ENCODE measurements at places on chromosomes 1 and 21.

GRCh38 chr1:79848316-79848715 lies 841.8 kb upstream of the ADGRL4 start:
- DNase-seq, result no peak

GRCh38 chr1:194045416-194045815 lies 859.0 kb upstream of the B3GALT2 start:
- DNase-seq, result no peak

GRCh38 chr1:46096269-46097148 lies 35.9 kb downstream of the PIK3R3 start:
- no peak for DNase-seq

GRCh38 chr1:19618428-19618827 lies 25.7 kb upstream of the NBL1 start:
- DNase-seq, result no peak

GRCh38 chr21:17688912-17689874 lies 76.5 kb upstream of the BTG3 start:
- peak; percentile 69 for DNase-seq

DNA sequence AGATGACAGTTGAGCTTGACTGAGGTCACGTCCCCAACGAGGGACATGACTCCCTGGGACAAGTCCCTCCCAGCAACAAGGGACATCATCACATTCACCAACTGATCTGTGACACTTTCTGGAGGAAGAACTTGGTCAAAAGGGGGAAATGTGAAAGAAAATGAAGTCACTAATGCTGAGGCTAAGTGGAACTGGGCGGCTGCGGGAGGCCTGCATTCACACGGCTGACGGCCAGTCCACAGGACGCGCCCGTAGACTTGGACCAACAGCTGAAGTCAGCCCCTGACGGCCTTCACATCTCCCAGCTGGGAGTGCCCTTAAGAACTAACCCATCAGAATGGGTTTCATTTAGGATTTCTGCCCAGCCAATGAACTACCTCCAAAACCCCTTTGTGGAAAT lies 26.6 kb downstream of the POFUT2 start:
- DNase-seq, result no peak

DNA sequence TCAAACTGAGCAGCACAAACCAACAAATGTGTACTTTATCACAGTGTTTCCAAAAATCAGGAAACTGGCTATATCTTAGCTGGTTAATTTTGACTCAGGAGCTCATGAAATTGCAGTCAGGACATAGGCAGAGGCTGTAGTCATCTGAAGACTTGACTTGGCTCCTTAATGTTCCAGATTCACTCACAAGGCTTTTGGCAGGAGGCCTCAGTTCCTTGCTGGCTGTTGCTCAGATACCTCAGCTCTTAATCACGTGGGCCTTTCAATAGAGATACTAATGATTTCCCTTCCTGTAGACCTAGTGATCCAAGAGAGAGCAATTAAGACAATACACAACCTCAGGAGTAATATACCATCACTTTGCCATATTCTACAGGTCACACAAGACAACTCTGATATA lies 537.7 kb downstream of the BRINP3 start:
- DNase-seq, result peak; percentile 46

DNA sequence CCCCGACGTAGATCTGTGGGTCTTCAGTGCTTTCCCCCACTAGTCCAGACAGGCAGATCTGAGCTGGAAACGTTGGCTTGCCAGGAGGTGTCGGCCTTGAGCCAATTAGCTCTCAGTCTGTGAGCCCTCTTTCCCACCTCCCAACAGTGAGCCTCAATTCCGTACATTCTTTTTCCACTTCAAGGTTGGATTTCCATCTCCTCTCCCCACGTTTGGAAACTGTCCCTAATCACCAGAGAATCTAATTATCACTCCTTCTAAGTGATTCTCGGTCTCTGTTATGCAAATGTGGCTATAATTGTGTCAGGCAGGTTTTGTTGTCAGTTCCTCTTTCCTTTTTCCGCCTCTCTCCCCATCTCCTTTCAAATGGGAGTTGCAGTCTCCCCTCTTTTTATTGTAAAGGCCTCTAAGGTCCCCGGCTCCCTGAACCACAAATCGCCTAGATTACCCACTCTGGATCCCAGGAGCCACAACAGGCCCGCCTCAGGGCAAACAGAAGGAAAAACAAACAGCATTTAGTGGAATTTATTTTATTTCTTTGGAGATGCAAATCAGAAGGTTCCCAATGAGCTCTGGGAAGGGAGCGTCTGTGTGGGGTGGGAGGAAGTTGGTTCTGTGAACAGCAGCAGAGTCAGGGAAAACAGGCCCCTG lies 29.4 kb upstream of the LRRN2 start:
- DNase-seq, result no peak

GRCh38 chr1:30683699-30684098 lies 39.7 kb downstream of the MATN1 start:
- no peak for DNase-seq

GRCh38 chr1:221543529-221544120 lies 198.3 kb downstream of the DUSP10 start:
- peak; percentile 75 for DNase-seq

GRCh38 chr1:210325026-210325670 lies 3.6 kb upstream of the HHAT start:
- DNase-seq, result no peak

DNA sequence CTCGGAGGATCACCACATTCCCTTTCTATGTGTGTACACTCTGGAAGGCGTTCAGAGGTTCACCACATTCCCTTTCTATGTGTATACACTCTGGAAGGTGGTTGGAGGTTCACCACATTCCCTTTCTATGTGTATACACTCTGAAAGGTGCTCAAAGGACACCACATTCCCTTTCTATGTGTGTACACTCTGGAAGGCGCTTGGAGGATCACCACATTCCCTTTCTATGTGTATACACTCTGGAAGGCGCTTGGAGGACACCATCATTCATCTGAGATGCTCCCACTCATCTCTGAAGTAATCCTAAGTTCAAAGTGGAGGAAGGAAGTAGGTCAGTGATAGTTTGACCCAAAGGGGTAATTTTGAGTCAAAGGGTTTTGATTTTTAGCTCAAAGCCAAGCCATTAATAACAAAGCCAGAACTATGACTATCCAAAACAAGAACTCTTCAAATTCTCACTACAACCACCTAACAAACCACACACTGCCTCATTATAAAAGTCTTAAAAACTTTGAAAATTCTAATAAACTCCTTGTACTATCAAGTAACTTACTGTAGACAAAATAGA lies 32.9 kb downstream of the NRIP1 start:
- no peak for DNase-seq

GRCh38 chr1:147316968-147317367 lies 74.5 kb downstream of the CHD1L start:
- DNase-seq, result no peak

DNA sequence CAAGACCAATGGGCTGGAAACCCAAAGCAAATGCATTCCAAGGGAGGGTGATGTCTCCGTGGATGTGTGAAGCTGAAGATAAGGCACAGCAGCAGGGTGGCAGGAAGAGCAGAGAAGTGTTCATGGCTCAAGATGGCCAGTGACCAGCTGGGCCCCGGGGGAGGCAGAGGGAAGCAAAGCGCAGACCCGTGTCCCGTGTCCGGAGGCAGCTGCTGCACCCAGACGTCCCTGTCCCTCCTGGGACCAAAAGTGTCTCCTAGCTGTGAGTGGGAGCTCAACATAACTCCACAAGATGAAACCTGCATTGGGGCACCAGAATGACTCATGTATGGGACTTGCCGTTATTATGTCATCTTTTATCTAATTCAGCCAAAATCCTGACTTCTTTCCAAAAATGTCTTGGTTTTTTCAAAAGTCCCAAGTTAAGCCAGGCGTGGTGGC lies 118.2 kb downstream of the RIPK4 start:
- DNase-seq, result peak; percentile 67

- no peak for DNase-seq
Observed at GRCh38 chr1:20555025-20555757, 2.8 kb downstream of the FAM43B start.

GRCh38 chr1:18798946-18799345 lies 60.5 kb downstream of the TAS1R2 start:
- DNase-seq, result no peak

DNA sequence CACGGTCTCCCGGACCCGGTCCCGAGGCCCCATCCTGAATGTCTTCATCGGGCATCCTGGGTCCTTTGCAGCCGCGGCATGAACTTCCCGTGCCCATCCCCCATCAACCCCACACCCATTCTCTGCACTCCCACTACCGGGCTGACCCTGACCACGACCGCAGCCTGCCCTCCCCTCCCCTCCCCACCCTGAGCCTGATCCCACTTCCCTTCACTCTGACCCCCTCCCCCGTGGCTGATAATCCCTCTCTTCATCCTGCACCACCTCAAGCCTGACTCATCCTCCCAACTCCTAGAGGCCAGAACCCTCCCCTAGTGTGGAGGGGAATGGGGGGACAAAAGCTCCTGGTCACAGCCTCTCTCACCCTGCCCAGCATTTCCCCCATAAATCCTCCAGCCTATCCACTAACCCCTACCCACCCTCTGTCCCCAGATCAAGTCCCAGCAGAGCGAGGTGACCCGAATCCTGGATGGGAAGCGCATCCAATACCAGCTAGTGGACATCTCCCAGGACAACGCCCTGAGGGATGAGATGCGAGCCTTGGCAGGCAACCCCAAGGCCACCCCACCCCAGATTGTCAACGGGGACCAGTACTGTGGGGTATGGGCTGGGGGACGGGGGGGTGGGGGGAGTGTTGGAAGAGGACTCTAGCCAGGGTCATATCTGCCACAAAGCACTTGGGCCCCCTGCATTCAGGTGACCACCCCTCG lies 602 bp downstream of the SH3BGRL3 start:
- DNase-seq, result peak; percentile 64

DNA sequence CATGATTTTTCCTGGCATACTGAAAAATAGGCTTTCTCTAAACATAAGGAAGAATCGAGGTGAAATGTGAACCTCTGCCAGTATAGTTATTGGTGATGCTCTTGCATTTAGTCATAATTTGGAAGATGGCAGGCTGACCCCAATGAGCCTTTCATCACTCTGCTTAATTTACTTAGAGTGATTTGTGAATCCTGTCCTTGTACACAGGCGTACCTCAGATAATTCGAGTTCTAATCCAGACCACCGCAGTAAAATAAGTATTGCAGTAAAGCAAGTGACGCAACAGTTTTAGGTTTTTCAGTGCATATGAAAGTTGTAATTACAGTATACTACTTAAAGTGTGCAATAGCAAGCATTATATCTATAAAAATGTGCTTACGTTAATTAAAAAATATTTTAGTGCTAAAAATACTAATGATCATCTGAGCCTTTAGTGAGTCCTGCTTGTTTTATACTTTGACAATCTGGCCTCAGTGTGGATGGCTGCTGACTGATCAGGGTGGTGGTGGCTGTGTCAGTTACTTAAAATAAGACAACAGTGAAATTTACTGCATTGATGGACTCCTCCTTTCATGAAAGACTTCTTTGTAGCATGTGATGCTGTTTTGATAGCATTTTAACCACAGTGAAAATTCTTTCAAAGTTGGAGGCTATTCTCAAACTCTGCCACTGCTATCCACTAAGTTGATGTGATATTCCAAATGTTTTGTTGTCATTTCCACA lies 1.7 kb downstream of the PKNOX1 start:
- DNase-seq, result peak; percentile 27

DNA sequence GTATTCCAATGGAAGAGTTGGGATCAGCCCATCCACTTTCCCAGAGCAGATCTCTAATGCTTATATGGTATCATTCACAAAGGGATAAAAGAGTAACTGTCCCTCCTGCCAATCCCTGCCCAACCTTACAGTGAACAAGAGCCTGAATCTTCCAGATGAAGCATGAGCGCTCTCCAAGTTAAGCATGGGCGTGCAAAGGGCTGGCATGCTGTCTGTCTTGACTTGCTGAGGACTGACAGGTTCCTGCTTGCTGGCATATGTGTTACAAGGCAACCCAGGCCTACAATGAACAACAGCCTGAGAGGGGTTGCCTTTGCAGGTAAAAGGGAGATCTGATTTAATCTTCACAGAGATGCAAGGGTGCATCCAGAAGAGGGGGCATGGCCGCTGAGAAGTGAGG lies 155.6 kb upstream of the SOD1 start:
- DNase-seq, result no peak

DNA sequence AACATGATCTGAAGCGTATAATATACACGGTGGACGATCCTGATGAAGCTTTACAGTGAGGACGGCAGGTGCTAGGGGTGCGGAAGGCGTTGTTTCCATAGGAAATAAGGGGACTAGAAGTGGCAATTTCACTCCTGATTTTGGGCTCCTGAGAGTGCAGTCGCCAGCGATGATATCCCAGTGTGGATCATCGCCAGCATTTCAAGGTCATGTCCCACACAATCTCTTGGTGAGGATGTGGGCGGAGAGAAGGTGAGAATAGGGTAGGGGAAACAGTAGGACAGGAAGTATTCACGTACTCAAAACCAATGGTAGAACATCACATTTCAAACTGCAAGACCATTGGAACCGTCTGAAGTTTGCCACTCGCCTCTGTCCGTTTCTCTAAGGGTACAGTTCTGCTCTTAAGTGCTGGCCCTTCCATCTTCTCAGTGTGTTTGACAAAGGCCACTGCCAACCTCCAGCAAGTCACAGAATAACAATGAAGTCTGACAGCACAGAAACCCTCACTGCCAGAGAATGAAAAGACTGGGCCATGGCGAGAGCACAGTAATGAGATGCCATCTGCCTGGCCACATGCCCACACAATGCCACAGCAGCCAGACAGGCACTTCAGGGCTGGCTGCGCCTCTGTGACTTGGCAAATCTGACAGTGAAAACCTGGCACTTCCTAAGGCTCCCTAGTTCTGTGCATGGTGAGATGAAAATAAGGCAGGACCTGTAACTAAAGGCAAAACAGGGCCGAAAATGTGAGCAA lies 27.9 kb downstream of the PCSK9 start:
- DNase-seq, result no peak

GRCh38 chr1:206495493-206496046 lies 11.8 kb upstream of the RASSF5 start:
- DNase-seq, result no peak

- DNase-seq, result peak; percentile 84
Observed at GRCh38 chr1:158087320-158087927, 93.3 kb upstream of the CD1D start.

DNA sequence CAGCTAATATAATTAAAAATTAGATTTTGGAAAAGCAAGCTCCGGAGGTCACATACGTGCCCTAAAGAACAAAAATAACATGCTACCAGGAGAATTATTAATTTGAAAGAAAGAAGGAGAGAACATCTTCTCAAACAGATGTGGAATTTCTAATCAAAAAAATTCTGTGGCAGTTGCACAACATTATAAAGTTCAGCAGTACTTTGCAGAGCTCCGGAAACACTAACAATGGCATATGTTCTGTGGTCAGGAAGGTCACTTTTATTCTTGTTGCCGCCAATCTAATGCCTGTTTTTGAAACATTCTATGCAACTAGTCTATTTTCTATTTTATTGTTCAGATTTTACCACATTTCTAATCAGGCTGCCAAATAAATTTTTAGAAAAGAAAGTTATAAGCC lies 186.8 kb downstream of the SMYD3 start:
- DNase-seq, result peak; percentile 44
